ENCODE measurements at places on chromosomes 12 and 14.

- no peak for DNase-seq
These were observed 256.4 kb upstream of the PWP1 start for GRCh38 chr12:107429006-107429705.

- no peak for DNase-seq
These were observed 226.0 kb downstream of the DACT1 start for GRCh38 chr14:58863661-58864345.

DNA sequence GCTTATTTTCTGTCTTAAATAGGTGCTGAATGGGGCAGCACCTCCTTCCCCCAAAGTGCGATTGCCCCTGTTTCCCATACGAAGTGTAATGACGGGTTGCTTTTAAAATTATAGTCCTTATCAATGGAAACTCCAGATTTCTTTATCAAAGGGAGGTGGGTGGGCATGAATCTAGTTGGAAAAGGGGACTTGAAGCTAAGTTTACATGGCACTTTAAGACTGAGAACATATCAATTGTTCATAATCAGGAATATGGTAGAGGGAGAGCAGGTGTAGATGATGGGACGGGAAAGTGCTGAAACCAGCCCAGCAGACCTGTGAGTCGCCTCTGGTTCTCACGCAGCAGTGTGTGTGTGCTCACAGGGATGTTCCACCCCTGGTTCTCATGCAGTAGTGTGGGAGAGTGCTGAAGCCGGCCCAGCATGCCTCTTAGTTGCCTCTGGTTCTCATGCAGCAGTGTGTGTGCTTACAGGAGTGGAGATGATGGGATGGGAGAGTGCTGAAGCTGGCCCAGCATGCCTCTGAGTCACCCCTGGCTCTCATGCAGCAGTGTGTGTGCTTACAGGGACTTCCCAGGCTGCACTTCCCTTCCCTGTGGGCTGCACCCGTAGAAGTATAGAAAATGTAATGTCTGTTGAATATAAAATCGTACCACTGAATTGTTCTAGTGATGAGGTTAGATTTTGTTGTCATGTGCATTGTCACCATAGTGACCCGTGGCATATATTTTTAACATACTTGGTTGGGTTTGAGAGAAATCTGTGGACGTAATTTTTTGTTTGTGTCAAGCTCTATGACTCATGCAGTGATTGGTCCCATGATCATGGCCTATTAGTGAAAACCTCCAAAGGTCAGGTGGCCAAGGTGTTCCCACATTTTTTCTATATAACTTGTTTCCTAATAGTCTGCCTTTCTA lies 51.6 kb downstream of the GPATCH2L start:
- no peak for DNase-seq

DNA sequence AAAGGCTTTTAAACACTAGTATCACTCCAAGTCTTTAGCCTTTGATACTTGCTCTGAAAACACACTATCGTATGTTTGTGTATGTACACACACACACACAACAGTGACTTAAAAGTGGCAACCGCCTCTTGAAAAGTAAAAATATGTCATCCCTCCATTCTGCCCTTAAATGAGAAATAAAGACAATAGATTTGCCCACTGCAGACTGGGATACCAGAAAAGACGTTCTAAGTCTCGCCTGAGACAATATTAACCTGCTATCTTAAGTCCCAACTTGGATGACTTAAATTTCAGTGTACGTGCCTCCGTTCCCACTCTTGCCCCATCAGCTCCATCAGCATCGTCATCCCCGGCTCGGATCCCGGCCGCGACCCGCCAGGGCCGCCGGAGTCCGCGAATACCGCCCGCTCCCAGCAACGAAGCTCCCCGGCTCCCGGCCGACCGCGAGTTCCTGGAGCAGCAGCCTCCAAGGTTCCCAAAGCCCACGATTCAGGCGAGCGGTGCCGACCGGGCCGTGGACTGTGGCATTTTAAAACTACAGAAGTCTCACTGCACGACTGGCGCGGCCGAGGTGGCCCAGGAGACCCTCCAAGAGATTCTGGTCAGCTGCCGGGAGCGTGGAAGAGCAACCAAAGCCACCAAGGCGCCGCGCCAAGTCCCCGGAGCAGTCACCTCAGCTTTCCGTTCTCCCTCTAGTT lies 2.8 kb upstream of the ARID2 start:
- peak; percentile 48 for DNase-seq

GRCh38 chr12:46230306-46230705 lies 38.5 kb downstream of the SLC38A1 start:
- no peak for DNase-seq

DNA sequence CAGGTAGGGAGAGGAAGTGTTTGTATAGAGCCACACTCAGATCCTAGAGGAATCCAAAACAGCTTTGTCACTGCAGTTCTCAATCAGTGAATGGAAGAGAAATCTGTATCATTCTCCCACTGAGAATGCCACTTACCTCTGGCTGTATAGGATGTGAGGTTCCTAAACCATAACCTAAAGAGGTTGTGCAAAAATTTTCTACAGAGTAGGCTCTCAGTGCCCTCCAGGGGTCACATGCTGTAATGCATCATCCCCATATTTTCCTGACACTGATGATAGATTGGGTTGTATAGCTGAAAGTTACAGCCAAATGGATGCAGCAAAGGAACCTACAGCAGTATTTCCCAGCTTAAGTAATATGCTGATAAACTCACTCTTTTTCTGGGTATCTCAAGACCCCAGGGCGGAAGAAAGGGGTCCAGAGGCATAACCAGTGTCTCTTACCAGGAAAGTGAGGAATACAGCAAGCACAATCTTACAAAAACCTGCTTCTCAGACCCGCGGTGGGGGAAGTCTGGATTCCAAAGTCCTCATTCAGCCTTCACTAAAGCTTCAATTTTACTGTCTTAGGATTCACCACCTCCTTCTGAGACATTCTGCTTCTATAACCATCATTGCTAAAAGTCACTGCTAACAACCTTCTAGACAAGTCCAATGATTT lies 3.8 kb downstream of the BCDIN3D start:
- DNase-seq = no peak

Data from memory B cell (primary cell).